ENCODE measurements at places on chromosomes 3 and 15.

- DNase-seq = no peak
Observed at GRCh38 chr3:39322936-39323335, 6.6 kb upstream of the CCR8 start.

DNA sequence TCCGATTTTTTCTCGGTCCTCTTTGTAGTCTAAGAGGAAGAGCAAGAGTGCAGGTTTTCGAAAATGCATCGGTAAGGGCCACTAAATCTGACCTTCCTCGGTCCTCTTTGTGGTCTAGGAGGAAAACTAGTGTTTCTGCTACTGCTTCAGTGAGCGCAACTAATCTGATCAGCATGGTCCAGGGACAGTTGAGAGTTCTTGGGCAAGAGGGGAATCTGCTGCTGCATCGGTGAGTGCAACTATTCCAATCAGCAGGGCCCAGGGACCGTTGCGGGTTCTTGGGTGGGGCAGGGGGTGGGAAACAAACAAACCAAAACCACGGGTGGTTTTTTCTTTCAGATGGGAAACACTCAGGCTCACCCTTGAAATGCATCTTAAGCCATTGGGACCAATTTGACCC is 10.5 kb upstream of the OSBPL11 start:
- DNase-seq = no peak

- no peak for DNase-seq
Observed at GRCh38 chr15:48573780-48574179, 71.7 kb downstream of the FBN1 start.

- no peak for DNase-seq
Observed at GRCh38 chr3:181017690-181018089, 28.2 kb upstream of the DNAJC19 start.

DNA sequence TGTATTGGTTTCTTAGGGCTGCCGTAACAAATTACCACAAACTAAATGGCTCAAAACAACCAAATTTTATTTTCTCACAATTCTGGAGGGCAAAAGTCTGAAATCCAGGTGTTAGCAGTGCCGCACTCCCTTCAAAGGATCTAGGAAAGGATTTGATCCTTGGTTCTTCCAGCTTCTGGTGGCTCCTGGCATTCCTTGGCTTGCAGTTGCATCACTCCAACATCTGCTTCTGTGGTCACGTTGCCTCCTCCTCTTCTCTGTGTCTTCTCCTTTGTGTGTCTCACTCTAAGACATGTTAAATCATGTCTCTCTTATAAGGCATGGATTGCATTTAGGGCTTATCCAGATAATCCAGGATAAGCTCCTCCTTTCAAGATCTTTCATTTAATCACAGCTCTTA is 262.2 kb downstream of the MEX3B start:
- DNase-seq = no peak

- peak; percentile 51 for DNase-seq
Observed at GRCh38 chr3:49647741-49648140, 26.4 kb upstream of the APEH start.

DNA sequence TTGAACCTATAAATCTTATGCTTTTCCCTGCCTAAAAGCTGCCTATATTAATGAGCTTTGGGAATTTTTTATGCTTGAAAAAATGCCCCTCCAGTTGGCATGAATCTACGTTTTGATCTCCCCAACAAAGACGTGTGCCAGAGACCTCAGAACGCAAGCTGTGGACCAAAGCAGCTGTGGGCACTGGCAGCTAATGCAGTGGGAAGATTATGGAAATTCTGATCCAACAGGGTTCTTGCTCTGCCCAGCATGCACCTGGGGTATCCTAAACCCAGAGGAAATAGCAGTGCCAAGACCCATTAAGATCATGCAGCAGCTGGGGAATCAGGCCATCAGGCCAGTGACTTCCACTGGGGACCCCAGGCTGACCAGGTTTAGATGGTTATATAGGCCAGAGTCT is 423.0 kb downstream of the ZBBX start:
- no peak for DNase-seq

GRCh38 chr3:87949879-87950208 is 109.0 kb downstream of the CGGBP1 start:
- no peak for DNase-seq

DNA sequence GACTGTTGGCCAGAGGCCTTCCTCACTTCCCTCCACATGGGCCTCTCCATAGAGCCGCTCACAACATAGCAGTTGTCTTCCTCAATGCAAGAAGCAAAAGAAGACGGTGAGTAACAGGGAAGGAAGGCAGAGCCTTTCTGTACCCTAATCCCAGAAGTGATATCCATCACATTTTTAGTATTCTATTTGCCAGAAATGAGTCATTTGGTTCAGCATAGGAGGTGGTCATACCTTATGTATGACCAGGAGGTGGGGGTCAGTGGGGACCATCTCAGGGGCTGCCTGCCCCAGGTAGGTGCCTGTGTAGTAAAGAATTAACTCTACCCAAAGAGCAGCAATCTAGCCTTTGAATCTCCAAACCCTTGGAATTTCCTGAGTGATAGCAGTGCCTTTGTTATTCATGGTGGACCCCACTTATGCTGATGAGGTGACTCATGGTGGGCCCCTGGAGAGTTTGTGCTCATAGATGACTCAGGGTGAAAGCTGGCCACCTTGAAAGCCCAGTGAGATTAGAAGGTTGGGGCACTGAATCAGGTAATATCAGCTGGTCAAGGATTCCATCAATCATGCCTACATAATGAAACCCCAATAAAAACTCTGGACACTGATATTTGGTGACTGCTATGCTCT is 323.9 kb upstream of the IGF1R start:
- DNase-seq = no peak

DNA sequence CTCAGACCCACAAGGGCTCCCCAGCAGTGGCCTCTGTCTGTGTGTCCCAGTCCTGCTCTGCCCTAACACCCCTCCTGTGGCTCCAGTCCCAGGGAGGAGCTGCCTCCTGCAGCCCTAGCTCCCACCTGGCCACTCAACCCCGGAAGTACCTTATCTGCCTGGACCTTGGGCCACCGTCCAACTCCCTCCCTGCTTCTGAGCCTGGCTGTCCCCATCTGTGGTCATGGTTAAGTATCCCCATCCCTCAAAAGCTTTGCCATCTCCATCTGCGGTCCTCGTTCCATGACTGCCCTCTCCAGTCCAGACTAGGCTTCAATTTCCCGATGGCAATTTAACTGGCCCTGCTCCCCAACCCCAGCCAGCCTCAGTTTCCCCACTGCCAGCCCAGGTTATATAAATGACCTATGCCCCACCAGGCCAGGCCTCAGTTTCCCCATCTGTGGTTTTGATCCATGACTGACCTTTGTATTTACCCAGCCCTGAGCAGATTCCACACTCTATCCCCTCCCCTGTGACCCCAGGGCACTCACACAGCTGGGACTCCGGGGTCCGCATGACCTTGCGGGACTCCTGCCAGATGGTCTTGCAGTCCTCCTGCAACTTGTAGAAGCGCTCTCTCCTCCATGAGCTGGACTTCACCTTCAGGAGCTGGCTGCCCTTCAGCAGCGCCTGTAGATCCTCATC is 9.6 kb downstream of the PLCD1 start:
- DNase-seq = no peak

- no peak for DNase-seq
Observed at GRCh38 chr3:169236662-169237186, 426.8 kb downstream of the MECOM start.

GRCh38 chr15:82572311-82572710 is 32.1 kb upstream of the RPS17 start:
- peak; percentile 23 for DNase-seq

Data from NCI-H510A (cell line).